ENCODE measurements at places on chromosomes 5 and 9. TPM values are rescaled to one million over a fixed set of nuclear protein-coding genes. Genes with fewer than 3 reads are reported as not detected.

MRPL22 gene
- polyA plus RNA-seq, result 209 TPM

WDR31 gene
- 0.24 TPM for polyA plus RNA-seq

HSPB3 gene
- 2.3 TPM for polyA plus RNA-seq

MED27 gene
- 13.7 TPM for polyA plus RNA-seq

CAPSL gene
- polyA plus RNA-seq, result 0.50 TPM

GABRB2 gene
- 199 TPM for polyA plus RNA-seq

IFNA13 gene
- polyA plus RNA-seq, result not detected

SLC34A3 gene
- polyA plus RNA-seq, result not detected
